Stimulated activated CD4-positive, alpha-beta T cell treated with anti-CD3 and anti-CD28 coated beads, Interleukin-1b, Interleukin-23, amount 100 ng/mL, for 24 hours (primary cell): ENCODE measurements at places on chromosomes 1 and 21.
A peak's percentile ranks its signal among the peaks of the same experiment; 100 is the strongest.

GRCh38 chr1:185046668-185047067, 1.3 kb downstream of the RNF2 start:
- DNase-seq = no peak

DNA sequence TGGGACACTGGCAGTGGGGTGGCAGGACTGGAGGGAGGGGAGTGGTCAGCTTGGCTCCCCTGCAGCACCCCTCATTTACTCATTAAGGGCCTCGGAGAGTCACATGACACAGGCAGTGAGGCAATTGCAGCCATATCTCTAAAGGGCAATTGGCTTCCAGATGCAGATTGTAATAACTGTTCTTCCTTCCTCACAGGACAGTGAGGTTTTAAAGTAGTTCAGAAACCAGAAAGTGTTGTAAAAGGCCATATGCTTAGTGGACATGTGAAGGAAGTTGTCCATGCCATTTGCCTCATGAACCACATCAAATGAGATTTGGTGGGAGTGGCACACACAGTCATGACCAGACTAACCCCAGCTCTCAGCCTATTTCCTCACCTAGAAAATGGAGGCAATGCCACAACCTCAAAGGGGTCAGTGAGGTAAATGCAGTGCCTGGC, 11.1 kb downstream of the MTX1 start:
- no peak for DNase-seq

GRCh38 chr1:42756956-42757891, 9.6 kb downstream of the P3H1 start:
- DNase-seq = no peak

GRCh38 chr1:29690156-29690555, 453.8 kb downstream of the PTPRU start:
- DNase-seq = no peak

DNA sequence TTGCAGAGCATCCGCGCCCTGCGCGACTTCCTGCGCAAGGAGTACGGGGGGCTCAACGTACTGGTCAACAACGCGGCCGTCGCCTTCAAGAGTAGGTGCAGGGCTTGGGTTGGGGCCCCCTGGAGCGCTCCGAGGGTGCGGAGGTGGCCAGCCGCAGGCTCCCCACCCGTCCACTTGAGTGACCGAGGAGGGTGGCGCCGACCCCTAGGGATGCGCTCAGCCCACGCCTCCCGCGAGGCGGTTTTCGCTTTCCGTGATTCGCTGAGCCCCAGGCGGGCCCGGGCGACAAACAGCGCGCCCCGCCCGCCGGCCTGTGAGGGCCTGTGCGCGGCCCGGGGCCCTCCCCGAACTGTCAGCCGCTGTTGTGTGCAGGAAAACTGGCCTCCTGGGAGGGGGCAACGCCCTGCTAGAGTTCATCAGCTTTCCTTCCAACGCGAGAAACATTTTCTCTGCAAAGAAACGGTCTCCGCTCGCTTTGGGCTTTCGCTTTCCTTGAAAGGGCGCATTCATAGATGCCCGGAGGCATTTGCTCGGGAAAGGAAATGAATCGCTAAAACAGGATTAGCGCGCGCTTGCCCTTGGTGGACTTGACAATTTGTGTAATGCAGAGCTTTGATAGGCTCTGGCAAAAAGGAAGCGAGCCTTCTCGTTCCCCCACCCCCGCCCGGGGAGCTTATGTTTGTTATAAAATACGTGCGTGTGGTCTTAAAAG, 668 bp downstream of the CBR3 start:
- DNase-seq = peak; percentile 17

- DNase-seq = no peak
Observed at GRCh38 chr1:26851106-26851684, 11.8 kb upstream of the SFN start.

GRCh38 chr1:71964188-71964587, 318.2 kb downstream of the NEGR1 start:
- no peak for DNase-seq

- no peak for DNase-seq
Observed at GRCh38 chr1:174742805-174743653, 256.7 kb upstream of the CACYBP start.

- no peak for DNase-seq
Observed at GRCh38 chr21:40839521-40839920, 7.4 kb downstream of the DSCAM start.
